Neural progenitor cell (in vitro differentiated cells): ENCODE measurements at places on chromosomes 6 and 20. TPM values are rescaled to one million over a fixed set of nuclear protein-coding genes. Genes with fewer than 3 reads are reported as not detected.

The C20orf96 gene
- total RNA-seq: 5.0 and 6.0 TPM in 2 replicates

The BTN3A1 gene
- total RNA-seq: 9.7 and 9.8 TPM in 2 replicates

The OR12D3 gene
- total RNA-seq: not detected in 2 replicates

The ZNF311 gene
- 1.9 and 2.0 TPM in 2 replicates for total RNA-seq

DNA sequence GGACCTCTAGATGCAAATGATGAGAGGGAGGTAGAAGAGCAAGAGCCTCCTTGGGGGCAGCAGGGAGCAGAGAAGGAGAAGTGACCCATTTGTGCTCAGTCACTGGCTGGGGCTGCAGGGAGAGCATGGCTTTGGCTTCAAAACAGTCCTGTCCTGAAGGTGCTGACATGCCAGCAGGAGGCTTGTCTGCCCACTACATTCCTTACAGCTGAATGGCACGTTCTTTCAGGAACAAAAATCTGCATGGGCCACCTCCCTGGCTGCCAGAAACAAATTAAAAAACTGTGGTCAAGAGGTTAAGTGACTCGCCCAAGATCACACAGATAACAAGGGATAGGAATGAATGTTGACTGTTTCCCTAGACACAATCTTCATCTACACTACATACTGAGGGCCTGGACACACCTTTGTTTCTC lies 188.8 kb downstream of the HIVEP2 start:
- no peak for DNase-seq
- H3K27me3 ChIP-seq: no peaks in the 10 kb centered on the region
- H3K4me3 ChIP-seq: no peak overlapping the region

DNA sequence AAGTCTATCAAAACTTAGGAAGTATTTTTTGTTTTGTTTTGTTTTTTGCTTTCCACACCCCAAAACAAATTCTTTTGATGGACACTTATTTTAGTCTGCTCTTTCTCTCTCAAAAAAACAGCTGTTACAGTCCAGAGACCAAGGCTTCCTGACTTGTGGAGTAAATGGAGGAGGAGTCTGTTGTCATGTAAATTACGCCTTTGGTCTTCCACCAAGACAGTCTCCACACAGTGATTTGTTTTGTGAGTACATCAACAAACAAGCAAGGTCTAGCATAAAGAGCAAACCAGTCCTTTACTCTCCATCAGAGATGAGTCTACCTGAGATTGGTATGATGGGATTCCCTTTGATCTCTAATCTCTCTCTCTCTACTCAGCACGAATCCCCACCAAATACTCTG lies 588.0 kb upstream of the ARID1B start:
- H3K4me1 ChIP-seq: no peaks in the 10 kb centered on the region
- no peaks in the 10 kb centered on the region for H3K36me3 ChIP-seq
- H3K27ac ChIP-seq: no peak overlapping the region

DNA sequence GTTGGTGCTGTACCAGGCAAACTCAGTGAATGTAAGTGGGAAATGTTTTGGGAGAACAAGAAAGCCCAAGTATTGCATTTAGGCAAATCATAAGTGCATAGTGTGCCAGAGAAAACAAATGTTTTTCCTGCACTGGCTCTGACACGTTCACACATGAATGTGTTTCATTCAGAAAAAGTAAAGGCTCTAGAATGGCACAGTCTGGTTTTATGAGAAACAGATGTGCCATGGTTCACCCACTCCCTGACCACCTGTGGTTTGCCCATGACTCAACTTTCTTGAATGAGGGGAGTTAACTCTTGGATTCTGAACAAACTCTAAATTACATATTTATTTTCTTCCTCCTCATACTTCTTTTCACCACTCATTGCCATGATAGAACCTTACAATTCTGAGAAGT lies 126.9 kb downstream of the KCNQ5 start:
- no peaks in the 10 kb centered on the region for H3K27me3 ChIP-seq
- no peaks in the 10 kb centered on the region for H3K36me3 ChIP-seq
- H3K27ac ChIP-seq: no peak overlapping the region

DNA sequence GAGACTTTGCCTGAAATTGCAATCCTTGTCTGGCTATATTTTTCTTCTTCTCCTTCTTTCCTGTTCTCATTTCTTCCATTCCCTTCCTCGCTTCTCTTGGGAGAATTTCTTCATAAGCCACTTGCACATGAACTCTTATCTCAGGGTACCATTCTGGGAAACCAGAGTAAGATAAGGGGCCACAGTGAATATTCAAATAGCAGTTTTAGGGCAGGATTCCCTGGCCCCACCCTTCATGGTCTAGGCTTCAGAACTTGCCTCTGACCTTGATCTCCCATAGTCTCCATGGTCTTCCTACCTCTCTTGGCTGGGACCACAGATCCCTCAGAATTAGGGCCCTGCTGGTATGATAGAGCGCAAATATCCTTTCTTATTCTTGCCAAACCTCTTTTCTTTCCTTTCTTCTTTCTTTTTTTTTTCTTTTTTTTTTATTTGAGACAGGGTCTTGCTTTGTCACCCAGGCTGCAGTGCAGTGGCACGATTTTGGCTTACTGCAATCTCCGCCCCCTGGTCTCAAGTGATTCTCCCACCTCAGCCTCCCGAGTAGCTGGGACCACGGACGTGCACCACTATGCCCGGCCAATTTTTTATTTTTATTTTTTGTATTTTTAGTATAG lies 123.0 kb upstream of the CITED2 start:
- no peak overlapping the region for H3K27ac ChIP-seq
- no peaks in the 10 kb centered on the region for H3K36me3 ChIP-seq
- no peak for DNase-seq
- no peaks in the 10 kb centered on the region for H3K27me3 ChIP-seq
- H3K4me1 ChIP-seq: peaks cover 12% of the 10 kb centered on the region

- no peaks in the 10 kb centered on the region for H3K36me3 ChIP-seq
- DNase-seq: no peak
- H3K4me1 ChIP-seq: peaks cover 3% of the 10 kb centered on the region
- no peak overlapping the region for H3K27ac ChIP-seq
These were observed 110.7 kb downstream of the FIG4 start for GRCh38 chr6:109801794-109802193.

DNA sequence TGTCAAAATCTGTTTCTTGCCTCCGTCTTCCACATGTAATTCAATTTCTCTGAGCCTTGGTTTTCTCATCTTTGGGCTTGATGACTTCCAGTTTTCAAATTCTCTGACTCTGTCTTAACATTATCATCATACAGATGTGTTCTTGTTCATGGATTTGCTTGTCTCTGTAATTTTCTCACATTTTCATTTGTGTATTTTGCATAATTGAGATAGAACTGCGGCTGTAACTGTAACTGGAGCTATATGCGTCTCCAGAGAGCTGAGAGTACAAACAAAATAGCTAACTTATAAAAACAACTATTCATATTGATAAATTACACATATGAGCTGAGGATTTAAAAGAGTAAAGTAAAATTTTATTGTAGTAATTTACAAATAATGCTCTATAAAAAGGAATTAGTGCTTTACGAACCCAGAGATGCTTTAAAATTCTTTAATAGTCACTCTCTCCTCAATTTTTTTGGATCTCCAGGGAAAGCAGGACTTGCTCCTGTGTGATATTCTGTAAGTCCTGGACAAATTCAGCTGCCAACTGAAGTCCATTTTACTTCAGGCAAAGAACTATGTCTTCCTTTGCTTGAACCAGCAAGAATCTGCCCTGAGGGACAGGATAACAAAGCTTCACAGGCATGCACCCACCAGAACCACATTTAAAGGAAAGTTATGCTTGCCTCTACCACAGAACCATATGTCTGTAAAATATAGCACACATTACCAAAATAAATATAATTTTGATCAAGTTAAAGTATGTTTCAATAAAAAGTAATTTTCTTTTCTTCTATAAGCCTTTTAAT lies 288.3 kb downstream of the KHDC1L start:
- no peak for DNase-seq
- H3K36me3 ChIP-seq: no peaks in the 10 kb centered on the region
- H3K4me1 ChIP-seq: no peaks in the 10 kb centered on the region

DNA sequence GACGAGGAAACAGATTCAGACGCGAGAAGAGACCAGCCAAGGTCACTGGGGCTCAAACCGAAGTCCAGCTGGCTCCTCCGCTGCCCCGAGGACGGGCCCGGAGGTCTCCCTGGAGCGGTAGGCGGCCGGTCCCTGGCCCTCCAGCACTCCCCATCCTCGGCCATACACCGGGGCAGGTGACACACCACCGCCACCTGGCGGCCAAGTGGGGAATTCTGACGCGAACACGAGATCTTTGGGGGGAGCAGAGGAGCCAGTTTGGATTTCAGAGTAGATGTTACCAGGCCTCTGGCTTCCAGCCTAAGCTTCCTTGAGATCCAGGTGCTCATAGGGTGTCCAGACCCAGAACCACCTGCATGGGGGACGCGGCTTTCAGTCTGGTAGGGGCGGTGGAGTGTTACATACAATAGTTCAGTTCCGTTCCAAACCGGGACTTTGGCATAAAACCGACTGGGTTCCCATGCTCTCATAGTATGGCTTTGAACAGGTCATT lies 16.1 kb downstream of the BPIFB1 start:
- H3K36me3 ChIP-seq: no peaks in the 10 kb centered on the region
- H3K4me3 ChIP-seq: no peak overlapping the region
- H3K4me1 ChIP-seq: no peaks in the 10 kb centered on the region

GRCh38 chr6:19399406-19399805 lies 437.8 kb upstream of the ID4 start:
- DNase-seq: no peak
- H3K4me1 ChIP-seq: no peaks in the 10 kb centered on the region
- no peaks in the 10 kb centered on the region for H3K27me3 ChIP-seq
- no peaks in the 10 kb centered on the region for H3K36me3 ChIP-seq
- no peak overlapping the region for H3K4me3 ChIP-seq

DNA sequence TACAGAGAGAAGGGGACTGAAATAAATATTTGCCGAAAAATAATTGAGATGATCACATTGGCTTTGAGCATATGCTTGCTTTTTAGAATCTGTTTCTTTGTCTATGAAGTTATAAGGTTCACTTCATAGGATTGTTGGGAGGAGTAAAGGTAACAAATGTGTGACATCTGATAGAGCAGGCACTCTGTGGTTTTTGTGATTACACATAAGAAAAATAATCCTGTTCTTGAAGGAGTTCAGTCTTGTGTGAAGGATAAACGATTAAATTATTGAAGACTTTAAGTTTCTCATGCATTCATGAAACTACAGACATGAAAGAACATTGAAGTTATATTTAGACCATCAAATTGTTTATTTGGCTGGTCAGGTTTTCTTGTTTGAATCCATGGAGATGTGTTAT lies 45.0 kb downstream of the QKI start:
- H3K27me3 ChIP-seq: no peaks in the 10 kb centered on the region
- DNase-seq: no peak
- H3K36me3 ChIP-seq: peaks cover 4% of the 10 kb centered on the region

DNA sequence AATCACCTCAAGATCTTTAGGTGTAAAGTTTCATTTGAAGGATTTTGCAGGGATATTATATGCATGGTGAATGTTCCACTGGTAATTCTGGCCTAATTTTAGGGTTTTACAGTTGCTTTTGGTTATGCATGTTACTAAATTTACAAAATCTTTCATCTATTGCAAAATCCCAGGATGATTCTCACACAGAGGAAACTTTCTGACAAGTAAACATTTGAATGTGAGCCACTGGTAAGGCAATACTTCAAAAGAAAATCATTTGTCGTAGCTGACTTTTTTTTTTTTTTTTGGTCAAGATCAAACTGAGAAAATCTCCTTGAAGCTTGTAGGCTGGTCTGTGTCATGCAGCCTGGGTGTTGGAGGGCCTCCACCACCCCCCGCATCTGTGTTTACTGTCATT lies 141.9 kb upstream of the EXOC2 start:
- peaks cover 5% of the 10 kb centered on the region for H3K36me3 ChIP-seq
- no peak for DNase-seq
- peaks cover 3% of the 10 kb centered on the region for H3K4me1 ChIP-seq
- no peak overlapping the region for H3K27ac ChIP-seq

GRCh38 chr20:25284131-25284601 lies 36.3 kb downstream of the PYGB start:
- no peak for DNase-seq
- H3K4me3 ChIP-seq: no peak overlapping the region
- H3K27ac ChIP-seq: no peak overlapping the region
- H3K36me3 ChIP-seq: no peaks in the 10 kb centered on the region
- H3K4me1 ChIP-seq: no peaks in the 10 kb centered on the region
- no peaks in the 10 kb centered on the region for H3K27me3 ChIP-seq

- peak; percentile 37 for DNase-seq
- no peak overlapping the region for H3K4me3 ChIP-seq
- no peak overlapping the region for H3K27ac ChIP-seq
- no peaks in the 10 kb centered on the region for H3K27me3 ChIP-seq
- H3K4me1 ChIP-seq: peaks cover 19% of the 10 kb centered on the region
These were observed 73.0 kb upstream of the KCNG1 start for GRCh38 chr20:51095633-51096521.

GRCh38 chr6:103723438-103724322 lies 1136.0 kb downstream of the HACE1 start:
- no peaks in the 10 kb centered on the region for H3K4me1 ChIP-seq
- H3K36me3 ChIP-seq: no peaks in the 10 kb centered on the region
- DNase-seq: no peak
- H3K4me3 ChIP-seq: no peak overlapping the region

DNA sequence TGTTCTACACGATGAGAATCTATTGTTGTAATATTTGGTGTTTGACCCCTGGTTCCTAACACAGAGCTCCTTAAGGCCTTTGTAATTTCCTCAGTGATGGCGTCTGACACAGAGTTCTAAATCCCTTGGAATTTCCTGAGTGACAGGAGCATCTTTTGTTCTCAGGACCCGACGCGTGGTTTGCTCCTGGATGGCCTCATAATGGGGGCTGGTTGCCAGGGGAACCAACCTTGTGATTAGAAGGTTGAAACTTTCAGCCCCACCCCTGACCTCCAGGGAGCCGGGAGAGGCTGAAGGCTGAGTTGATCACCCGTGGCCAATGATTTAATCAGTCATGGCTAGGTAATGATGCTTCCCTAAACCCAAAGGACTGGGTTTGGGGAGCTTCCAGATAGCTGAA lies 20.5 kb upstream of the ZNF133 start:
- peaks cover 28% of the 10 kb centered on the region for H3K4me1 ChIP-seq
- H3K27ac ChIP-seq: no peak overlapping the region
- no peaks in the 10 kb centered on the region for H3K36me3 ChIP-seq
- peak overlapping the region; percentile 12 for H3K4me3 ChIP-seq

DNA sequence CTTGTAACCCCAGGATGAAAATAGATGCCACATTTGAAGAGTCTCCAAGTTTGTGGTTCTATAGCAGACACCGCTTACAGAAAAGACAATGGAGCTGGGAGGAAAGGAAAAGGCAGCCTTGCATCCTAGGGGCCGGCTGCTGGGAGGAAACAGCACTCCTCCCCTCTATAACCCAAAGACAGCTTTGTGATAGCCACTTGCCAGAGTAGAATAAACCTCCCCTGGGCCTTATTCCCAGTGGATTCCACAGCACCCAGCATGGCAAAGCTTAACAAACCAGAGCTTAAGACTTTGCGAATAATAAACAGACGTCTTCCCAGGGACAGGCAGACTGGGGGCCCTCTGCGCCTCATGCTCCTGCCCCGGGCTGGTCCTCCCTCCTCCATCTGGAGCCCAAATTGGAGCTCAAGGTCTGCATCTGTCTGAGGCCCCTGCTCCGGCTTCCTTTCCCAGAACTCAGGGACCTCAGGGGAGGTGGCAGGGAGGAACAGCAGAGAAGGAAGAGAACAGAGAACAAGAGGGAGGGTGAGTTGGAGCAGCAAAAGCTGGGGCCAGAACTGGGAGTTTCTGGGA lies 8.8 kb upstream of the TAF8 start:
- DNase-seq: peak; percentile 21
- peaks cover 22% of the 10 kb centered on the region for H3K27me3 ChIP-seq
- peaks cover 22% of the 10 kb centered on the region for H3K4me1 ChIP-seq
- peak overlapping the region; percentile 33 for H3K27ac ChIP-seq
- no peaks in the 10 kb centered on the region for H3K36me3 ChIP-seq
